ENCODE measurements at places on chromosomes 5 and 9.

GRCh38 chr9:114289571-114290481, 33.1 kb upstream of the ORM1 start:
- no peak for DNase-seq

DNA sequence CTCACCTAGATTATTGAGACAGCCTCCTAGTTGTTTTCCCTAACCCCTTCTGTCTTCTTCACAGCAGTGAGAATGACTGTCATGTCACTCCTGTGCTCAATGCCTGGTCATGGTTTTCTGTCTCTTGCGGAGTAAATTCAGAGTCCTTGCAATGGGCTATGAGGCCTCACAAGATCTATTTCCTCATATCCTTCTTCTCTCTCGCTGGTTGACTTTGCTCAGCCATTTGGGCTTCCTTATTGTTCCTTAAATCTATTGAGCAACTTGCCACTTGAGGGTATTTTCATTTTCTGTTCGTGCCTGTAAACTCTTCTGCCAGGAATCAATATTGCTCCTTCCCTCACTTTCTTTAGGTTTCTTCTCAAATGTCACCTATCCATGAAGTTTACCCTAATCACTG, 9.0 kb downstream of the PPP3R2 start:
- DNase-seq: no peak

DNA sequence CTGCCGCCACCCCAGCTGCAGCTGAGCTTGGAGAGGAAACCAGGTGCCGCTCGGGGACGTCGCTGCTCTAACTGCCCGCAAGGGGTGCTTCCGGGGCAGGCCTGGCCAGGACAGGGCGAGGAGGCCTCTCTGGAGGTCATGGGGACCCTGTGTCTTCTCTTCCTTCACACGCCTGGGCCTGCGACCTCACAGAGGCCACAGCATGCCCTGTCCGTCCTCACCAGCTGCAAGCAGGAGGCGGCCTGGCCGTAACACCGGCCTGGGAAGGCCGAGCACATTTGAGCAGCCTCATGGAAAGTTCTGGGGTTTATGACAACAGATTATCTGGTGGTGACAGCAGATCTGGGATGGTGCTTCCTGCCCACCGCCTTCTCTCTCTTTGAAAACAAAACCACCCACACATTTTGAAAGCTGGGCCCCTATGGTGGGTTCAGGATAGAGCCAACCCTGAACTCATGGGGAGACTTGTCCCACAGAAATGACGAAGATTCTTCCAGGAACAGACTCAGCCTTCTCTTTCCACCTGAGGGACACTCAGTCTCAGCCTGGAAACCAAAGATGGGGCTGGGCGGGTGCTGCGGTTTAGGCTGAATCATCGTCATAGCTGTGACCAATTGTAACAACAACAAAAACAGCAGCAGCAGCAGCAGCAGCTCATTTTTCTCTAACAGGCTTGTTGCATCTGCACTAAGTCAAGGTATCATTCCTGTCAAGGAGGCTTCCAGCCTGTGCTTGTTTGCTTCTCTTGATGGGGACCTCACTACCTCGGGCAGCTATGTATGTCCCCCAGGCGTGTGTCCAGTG, 99.6 kb upstream of the RAPGEF1 start:
- no peak for DNase-seq

GRCh38 chr5:124401476-124402143, 344.8 kb downstream of the ZNF608 start:
- DNase-seq: no peak

GRCh38 chr9:101427957-101428655, 7.5 kb downstream of the ALDOB start:
- no peak for DNase-seq

Measured in progenitor cell of endocrine pancreas (in vitro differentiated cells).